ENCODE measurements at places on chromosomes 4 and X. TPM values are rescaled to one million over a fixed set of nuclear protein-coding genes. Genes with fewer than 3 reads are reported as not detected.

CSAG1 gene
- total RNA-seq, result not detected

AFF2 gene
- 36.0 TPM for total RNA-seq

PABPC1L2B gene
- not detected for total RNA-seq

SLITRK4 gene
- 1.2 TPM for total RNA-seq

GRCh38 chr4:82968972-82969371 lies 41.7 kb downstream of the LIN54 start:
- DNase-seq, result no peak

ABLIM2 gene
- 11.3 TPM for total RNA-seq

DNA sequence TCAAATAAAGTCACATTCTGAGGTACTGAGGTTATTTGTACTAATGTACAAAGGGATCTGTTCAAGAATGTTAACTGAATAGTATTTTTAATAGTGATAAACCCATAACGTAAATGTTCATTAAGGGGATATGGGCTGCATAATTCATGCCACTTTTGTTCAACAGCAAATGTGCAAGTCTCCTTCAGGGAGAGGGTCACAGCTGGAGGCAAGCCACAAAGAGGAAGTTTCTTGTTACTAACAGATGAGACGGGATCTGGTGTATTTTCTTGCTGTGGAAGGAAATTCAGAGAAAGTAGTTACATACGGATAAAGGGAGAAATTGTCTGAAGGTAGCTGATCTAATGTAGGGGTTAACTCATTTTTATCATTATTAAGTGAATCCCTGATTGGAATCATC lies 10.0 kb downstream of the ZFP42 start:
- DNase-seq, result no peak

GRCh38 chr4:85736571-85736970 lies 261.6 kb downstream of the ARHGAP24 start:
- no peak for DNase-seq

Data from mucosa of gallbladder (tissue), 1 donor.